ENCODE measurements at places on chromosomes 16 and 17.

GRCh38 chr17:233473-233941, 52.1 kb upstream of the DOC2B start:
- DNase-seq: no peak

- no peak for DNase-seq
Measured at GRCh38 chr17:39000021-39000601, 32.9 kb upstream of the FBXO47 start.

- DNase-seq: no peak
Measured at GRCh38 chr17:38617074-38617860, 11.5 kb upstream of the SRCIN1 start.

DNA sequence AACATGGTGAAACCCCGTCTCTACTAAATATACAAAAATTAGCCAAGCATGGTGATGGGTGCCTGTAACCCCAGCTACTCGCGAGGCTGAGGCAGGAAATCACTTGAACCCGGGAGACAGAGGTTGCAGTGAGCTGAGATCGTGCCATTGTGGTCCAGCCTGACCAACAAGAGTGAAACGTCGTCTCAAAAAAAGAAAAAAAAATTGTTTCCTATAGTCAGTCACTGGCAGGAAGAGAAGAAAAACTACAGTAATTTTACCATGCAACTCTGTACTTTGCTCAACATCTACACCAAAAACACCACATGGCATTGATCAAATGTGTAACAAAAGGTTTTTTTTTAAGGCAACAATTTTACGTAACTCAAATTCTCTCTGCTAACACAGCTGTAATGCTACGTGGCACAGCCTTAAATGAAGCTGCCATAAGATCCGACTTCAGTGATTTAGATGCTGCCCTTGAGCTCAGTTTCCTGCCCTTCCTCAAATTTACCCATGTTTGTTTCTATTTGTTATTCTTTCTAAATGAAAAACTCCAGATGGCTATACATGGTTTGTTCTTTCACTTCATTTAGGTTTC, 40.2 kb downstream of the CNOT1 start:
- no peak for DNase-seq

GRCh38 chr16:30901201-30902028, 5.0 kb downstream of the CTF1 start:
- no peak for DNase-seq

DNA sequence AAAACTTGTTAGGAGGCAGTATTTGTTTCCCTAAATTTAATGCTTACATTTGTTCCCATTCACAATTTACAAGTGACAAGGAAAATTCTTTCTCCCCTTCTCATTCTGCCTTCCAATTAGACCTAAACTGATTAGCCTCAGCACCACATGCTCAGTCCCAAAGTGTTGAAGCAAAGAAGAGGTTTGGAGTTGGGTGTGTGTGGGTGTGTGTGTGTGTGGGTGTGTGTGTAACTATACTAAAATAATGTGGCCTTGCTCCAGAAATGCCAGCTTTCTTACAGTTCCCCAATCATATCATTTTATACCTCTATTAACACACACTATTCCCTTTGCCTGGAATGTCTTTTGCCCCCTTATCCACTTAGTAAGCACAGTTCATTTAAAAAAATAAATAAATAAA, 6.9 kb upstream of the UTP6 start:
- DNase-seq: no peak

- DNase-seq: no peak
Measured at GRCh38 chr16:88817785-88818574, 6.3 kb upstream of the APRT start.

GRCh38 chr17:67328026-67328425, 38.4 kb downstream of the PSMD12 start:
- no peak for DNase-seq

DNA sequence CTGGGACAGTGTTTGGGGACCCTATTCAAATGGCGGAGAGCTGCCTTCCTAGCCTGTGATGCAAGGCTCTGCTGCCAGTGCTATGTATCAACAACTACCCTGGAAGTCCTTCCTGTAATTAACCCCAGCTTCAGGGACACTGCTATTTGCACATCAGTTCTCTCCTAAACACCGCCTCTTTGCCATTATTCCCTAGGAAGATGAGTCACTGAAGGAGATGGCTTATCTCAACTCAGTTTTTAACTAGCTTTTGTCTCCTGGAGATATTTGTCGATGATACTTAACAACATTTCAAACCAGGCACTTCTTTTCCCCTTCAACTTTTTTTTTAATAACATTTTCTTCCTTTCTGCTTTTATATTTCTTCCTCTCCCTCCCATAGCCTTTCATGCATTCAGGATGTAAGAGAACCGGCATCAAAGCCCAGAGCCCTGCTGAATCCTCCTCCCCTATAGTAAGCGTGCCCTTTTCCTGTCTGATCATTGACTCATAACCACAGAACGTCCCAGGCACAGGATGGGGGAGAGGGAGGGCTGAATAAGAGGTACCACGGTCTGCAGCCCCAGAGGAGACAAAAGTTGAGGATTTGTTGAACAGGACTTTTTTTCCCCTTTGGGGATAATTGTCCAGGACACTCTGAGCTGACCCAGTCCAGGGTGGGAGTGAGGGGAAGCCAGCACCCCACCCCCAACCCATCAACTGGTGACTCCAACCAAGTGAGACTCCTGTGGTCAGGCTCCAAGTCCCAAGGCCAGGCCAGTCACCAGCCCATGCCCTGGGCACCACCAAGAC, 387.8 kb upstream of the SALL1 start:
- DNase-seq: no peak

GRCh38 chr16:84159007-84159406, 13.9 kb downstream of the DNAAF1 start:
- DNase-seq: no peak

DNA sequence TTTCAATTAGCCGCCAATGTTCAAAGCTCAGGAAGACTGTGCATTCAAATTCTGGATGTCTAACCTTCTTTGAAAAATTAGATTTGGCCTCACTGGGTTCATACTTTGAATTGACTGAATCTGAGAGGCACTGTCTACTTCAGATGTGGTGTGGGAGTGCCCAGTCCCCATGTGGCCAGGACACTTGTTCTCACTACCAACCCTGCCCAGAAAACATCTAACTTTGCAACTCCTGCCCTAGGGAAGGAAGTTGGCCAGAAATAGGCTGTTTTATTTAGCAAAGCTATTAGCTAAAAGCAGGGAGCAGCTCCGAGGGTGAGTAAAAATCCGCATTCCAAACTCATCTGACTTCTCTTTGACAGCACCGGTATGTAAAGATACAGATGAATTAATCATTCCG, 86.3 kb downstream of the XYLT1 start:
- no peak for DNase-seq

GRCh38 chr17:4788807-4789700, at the start of gene GLTPD2:
Gene GLTPD2 (plus strand): TSS chr17:4788964. CDS start chr17:4789012, 48 bp downstream.
- no peak for DNase-seq

DNA sequence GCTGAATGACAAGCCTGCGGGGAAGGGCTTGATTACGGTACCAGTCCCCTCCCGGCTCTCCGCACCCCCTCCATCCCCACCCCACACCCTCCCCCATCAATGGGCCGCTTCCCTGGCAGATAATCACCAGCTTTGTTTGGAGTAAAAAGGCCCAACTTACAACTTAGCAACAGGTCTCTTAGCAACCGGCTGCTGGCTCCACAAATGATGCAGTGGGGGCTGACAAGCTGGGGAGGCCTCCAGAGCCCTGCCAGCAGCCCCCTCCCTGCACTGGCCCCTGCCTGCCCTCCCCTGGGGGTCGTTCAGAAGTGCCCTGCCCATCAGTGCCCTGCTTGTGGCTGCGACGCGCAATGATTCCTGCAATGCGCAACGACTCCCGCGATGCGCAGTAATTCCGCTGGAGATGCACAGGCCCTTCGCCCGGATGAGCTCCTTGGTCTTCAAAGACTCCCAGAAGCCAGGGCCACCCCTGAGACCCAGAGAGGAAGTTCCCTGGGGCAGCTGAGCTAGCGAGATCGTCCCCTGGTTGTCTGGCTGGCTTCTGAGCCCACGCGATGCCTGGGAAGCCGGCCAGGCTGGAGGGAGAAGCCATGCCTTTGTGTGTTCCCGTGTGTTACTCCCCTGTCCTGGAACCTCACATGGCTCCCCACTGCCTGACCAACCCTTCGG, 23.3 kb downstream of the CPNE2 start:
- no peak for DNase-seq

- DNase-seq: no peak
Measured at GRCh38 chr16:48024042-48024441, 131.8 kb downstream of the ABCC12 start.

DNA sequence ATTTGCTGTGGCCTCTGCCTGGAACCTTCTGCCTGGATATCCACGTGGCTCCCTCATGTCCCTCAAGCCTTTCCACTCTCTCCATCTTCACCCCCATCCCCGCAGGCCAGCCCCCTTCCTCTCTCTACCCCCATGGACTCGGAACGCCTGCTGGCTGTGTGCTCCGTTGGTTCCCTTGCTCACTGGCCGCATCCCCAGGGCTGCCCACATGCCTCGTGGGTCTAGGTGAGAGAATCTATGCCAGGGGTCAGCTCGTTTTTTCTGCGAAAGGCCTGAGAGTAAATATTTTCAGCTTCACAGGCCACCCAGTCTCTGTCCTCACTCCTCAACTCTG, 12.0 kb downstream of the SLC5A10 start:
- DNase-seq: no peak

GRCh38 chr16:1773703-1774447, 941 bp upstream of the MRPS34 start:
- DNase-seq: no peak

All from stimulated activated CD8-positive, alpha-beta memory T cell treated with anti-CD3 and anti-CD28 coated beads, Interleukin-15, amount 100 ng/mL, for 4 hours (primary cell).